ENCODE measurements at places on chromosomes 3 and 15.

- DNase-seq: peak; percentile 36
Measured at GRCh38 chr3:66938338-66938963, 59.7 kb upstream of the KBTBD8 start.

GRCh38 chr3:134525293-134525692 is 39.4 kb downstream of the CEP63 start:
- no peak for DNase-seq

GRCh38 chr3:148158210-148158609 is 539.5 kb upstream of the AGTR1 start:
- no peak for DNase-seq

DNA sequence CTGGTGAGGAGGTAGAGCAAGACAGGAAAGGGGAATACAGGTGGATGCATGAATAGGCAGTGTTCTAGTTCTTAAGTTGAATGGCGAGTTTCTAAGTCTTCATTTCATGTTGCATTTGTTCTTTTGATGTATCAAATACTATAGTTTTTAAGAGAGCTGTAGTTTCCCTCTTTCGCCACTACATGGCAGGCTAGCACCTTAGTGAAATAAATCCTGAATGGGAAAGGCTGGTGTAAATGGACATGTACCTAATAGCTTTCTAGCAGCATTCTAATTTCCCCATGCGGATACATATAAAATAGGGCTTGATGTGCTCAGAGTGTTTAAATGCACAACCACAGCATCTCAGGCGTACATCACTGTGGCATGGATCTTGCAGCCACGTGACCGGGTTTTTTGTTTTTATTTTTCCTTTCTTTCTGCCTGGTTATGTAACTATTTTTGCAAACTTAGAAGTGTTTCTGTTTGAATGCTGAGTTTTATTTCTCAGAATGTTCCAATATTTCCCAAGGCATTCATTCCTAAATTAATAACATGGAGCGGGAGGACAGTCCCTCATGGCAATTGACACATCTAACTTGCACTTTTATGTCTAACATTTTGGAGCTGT is 23.5 kb upstream of the CLN6 start:
- peak; percentile 75 for DNase-seq

DNA sequence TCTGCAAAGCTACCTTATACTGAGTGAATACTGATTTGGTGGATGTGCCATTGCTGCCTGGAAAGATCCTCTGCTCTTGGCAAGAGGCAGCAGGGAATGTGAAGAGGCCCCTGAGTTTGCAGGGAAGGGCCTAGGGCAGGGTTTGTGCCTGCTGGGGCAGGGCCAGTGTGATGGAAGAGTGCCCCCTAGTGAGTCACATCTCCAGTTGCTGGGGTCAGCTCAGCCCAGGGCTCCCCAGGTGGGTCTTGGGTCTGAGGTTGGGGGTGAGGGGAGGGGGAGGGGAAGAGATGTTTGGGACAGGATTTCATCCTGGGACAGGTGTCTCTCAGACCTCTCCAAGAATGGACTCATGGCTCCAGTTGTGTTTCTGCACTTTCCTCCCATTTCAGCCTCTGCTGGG is 4.1 kb upstream of the AMOTL2 start:
- DNase-seq: peak; percentile 64

DNA sequence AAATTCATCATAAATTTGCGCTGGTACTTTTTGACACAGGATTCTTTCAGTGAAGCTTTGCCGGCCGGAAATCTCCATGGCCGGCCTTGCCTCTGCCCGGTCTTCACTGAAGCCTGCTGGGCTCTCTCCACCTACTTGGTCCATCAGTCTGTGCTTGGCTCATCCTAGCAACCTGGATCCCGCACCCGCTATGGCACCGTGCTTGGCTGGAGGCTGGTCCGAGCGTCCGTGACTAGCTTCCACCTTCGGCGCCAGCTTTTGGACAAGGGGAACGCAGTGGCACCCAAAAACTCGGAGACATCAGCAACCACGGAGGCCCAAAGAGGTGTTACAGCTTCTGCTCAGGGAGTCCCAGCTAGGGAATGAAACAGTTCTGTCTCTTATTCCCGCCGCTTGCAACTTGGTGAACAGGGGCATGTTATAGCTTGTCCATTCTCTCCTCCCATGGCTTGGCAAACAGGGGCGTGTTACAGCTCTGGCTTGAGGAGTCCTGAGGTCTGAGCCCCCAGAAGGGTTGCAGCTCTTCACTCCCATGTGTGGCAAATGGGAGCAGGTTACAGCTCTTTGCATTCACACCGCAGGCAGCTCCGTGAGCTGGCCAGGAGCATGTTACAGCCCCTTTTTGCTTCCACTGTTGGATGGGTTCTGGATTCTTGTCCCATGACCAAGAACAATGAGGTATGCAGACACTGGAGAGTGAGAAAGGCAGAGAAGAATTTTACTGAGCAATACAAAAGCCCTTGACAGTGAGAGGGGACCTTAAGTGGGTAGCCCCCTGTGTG is 204.2 kb downstream of the DIPK2A start:
- DNase-seq: no peak

GRCh38 chr3:111068574-111068973 is 3.0 kb upstream of the NECTIN3 start:
- DNase-seq: no peak

DNA sequence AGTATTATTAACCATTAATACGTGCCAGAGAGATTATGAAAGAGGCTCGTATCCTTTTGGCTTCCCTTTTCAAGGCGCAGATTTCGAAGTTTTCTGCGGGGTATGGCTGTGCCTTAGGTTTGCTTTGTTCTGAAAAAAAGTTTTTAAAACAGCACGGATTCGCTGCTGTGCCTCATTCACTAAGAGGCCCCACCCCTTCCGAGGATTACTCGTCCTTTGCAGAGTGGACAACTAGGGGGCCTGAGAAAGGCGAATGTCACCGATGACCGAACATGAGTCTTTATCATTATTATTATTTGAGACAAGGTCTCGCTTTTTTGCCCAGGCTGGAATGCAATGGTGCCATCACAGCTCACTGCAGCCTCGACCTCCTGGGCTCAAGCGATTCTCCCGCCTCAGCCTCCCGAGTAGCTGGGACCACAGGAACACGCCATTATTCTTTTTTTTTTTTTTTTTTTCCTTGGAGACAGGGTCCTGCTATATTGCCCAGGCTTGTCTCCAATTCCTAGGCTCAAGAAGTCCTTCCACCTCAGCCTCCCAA is 684 bp upstream of the RPS27L start:
- DNase-seq: peak; percentile 80

- DNase-seq: no peak
Measured at GRCh38 chr15:65305776-65306175, 1.3 kb downstream of the RNU5B-1 start.
